Mesangial cell (primary cell): ENCODE measurements at places on chromosomes 2 and 18. TPM values are rescaled to one million over a fixed set of nuclear protein-coding genes. Genes with fewer than 3 reads are reported as not detected.

MRPL53 gene
- 26.5 and 31.4 TPM in 2 replicates for total RNA-seq

TMEM178A gene
- total RNA-seq: 4.4 and 12.5 TPM in 2 replicates

HOXD11 gene
- total RNA-seq: 19.2 and 24.7 TPM in 2 replicates

AQP12A gene
- total RNA-seq: not detected in 2 replicates

CXCR2 gene
- total RNA-seq: not detected in 2 replicates

ALLC gene
- not detected in 2 replicates for total RNA-seq

CCDC68 gene
- 1.0 and 2.6 TPM in 2 replicates for total RNA-seq

ARHGEF33 gene
- total RNA-seq: under 0.01 TPM in 1 of 2 replicates, not detected in the other

SLC40A1 gene
- total RNA-seq: 2.6 and 12.3 TPM in 2 replicates

TBR1 gene
- total RNA-seq: not detected in 2 replicates

ELOA2 gene
- total RNA-seq: not detected in 2 replicates

HOXD12 gene
- not detected in 2 replicates for total RNA-seq

BOLL gene
- not detected in 2 replicates for total RNA-seq

VIL1 gene
- not detected in 2 replicates for total RNA-seq
